ENCODE measurements at places on chromosomes 3 and 15.

GRCh38 chr15:65208647-65209046 lies 2.6 kb downstream of the CILP start:
- DNase-seq = no peak

- DNase-seq = no peak
Observed at GRCh38 chr3:10882851-10883250, 66.8 kb downstream of the SLC6A11 start.

- no peak for DNase-seq
Observed at GRCh38 chr3:45135959-45136358, 10.2 kb downstream of the CDCP1 start.

DNA sequence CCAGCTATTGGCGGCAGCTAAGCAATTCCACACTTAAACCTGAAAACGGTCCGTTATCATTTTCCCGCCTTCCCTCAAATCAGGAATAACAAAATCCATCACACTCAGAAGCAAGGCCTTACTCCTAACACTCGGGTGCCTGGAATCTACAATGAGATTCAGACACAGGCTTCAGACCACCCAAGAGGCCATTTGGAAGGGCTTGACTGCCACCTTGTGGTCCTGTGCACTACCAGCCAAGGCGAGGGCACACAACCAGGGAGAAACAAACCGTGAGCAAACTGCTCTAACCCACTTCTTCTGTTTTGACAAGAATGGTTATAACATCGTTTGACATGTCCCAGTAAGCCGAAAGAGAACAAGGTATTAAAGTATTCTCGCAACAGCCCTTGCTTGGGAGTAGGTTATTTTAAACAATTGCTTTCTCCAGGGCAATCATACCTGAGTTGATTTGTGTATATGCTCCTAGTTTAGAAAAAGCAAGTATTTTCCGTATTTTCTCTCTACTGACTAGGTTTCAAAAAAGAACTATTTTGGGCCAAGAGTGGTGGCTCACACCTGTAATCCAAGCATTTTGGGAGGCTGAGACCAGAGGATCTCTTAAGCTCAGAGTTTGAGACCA lies 40.1 kb upstream of the TAFA4 start:
- DNase-seq = peak; percentile 62

- no peak for DNase-seq
Observed at GRCh38 chr15:36585774-36586173, 6.3 kb downstream of the CDIN1 start.

- DNase-seq = no peak
Observed at GRCh38 chr15:101502572-101503295, 13.2 kb upstream of the PCSK6 start.

- no peak for DNase-seq
Observed at GRCh38 chr3:170631755-170632488, 46.0 kb upstream of the SLC7A14 start.

DNA sequence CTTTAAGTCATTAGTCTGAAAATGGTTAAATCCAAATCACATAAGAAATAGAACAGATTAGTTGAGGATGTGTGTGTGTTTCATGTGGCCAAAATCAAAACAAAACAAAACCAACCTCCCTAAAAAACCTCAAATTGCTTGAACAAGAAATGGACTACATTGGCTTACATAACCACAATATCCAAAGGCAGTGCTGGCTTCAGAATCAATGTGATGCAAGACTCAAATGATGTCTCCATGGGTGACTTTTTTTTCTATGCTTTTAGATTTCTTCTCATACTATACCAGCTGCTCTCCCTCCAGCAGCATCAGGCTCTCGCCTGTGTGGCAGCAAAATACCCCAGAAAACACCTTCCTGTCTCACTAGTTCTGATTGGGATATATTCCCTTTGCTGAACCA lies 36.0 kb upstream of the CMTM8 start:
- DNase-seq = no peak

- no peak for DNase-seq
Observed at GRCh38 chr3:168070919-168071318, 24.8 kb downstream of the GOLIM4 start.

GRCh38 chr3:14608298-14608697 lies 43.3 kb upstream of the CCDC174 start:
- no peak for DNase-seq

DNA sequence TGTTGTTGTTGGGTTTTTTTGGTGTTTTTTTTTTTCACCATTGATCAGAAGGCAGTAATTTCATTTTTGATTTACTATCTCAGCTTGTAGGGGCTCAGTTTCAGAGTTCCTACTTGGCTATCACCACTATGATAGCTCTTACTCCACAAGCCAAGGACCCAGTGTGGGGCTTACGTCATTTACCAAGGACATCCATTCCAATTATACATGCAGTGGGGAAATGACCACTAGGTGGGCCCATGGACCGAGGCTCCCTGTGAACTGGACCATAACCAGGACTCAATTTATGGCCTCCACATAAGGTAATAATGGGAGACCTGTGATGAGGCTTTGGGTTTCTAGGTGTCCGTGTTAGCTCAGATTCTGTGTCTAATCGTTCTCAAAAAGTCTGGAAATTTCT lies 67.5 kb upstream of the CACNA1D start:
- no peak for DNase-seq

DNA sequence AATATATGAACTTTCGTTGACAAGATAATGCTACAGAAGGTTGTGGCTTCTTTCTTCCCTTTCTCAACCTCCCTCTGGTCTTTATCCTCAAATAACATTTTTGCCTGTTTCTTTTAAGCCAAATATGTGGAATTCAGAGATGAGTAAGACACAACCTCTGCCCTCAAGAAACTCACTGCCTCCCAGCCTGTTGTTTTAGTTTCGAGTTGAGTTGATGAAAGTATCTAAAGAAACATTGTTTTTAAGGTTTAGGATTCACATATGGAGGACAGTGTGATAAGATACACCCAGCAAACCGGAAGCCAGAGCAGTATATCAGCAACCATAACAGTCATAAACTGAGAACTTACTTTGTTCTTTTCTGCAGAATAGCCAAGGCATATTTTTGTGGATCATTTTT lies 218.6 kb downstream of the THSD4 start:
- DNase-seq = peak; percentile 77

DNA sequence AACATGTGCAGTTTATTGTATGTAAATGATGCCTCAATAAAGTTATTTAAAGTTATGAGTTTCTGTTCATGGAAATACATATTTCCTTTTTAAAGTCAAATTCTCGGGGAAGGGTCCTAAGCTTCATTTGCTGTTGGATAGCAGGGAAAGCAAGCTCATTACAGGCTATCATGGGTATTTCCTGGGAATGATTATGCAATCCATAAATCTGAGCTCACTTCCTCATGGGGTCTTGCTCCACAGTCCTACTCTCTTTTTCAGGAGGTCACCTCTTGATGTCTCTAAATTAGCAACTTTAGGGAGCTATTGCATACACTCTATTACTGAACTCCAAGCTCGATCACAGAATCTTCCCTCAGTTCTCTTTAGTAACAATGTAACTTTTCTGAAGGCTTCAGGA lies 69.9 kb upstream of the TP63 start:
- no peak for DNase-seq

DNA sequence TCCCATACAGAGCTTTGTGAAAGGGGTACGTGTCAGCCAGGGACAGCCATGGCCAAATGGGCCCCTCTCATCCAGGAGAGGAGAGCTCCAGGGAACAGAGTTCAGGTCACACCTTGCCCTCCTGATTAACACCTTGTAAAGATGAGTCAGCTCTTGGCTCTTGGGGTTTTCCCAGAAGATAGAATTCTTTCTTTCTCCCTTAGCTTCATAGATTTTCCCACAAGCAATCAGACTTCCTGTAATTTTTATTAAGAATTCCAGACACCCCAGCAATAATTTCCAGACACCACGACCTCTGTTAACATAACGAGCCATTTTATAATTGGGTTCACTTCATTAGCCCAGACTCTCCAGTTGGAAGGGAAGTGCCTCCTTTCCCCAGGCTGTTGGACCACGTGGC lies 86.4 kb downstream of the LRTM1 start:
- no peak for DNase-seq

GRCh38 chr15:80970018-80970657 lies 19.5 kb downstream of the MESD start:
- DNase-seq = peak; percentile 67

DNA sequence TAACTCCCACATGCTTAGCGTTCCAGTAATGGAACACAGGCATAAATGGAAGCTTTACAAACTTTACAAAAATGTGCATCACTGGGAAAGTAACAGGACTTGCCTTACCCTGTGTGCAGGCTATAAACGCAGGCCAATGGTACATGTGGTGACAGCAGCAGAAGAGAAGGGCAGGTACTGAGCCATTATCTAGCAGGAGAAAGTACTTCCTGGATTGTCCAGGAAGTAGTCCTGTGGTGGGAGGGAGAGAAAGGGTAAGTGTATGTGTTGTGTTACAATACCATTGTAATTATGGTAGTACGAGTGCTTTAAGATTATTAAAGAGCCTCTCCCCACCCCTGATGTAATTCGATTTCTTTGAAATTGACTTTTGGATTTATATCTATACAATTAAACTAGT lies 5.3 kb downstream of the ATP1B3 start:
- no peak for DNase-seq

- DNase-seq = peak; percentile 67
Observed at GRCh38 chr3:71160785-71161546, 422.6 kb downstream of the FOXP1 start.

DNA sequence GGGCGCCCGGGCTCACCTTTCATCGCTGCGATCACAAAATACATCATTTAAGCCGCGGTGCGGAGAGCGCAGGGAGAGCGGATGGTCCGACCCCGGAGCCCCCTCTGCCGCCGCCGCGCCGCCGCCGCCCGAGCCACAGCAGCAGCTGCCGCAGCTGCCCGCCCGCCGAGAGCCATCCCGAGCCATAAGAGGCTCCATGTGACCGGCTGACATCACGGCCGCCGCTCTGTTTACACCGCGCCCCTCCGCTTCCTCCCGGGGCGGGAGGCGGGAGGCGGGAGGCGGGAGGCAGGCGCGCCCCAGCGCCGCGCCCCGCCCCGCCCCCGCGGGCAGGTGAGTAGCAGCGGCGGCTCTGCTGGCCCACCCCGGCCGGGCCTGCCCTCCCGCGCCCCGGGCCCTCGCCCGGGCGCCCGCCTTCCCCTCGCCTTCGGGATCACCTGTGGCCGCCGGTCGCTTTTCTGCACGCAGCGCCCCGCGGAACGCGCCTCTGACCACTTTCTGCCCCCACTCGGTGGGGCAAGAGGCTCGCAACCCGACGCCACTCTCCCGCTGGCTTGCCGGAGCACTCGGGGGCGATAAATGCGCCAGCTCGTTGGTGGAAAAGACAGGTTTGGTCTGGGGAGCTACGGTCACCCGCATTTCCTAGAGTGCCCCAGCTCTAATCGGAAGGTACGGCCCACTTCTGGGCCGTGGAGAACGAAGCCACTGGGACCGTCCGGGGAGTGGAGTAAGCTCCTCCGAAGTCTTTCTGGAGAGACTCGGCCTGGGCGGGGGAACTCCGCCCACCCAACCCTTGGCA lies 113.6 kb upstream of the ICE2 start:
- peak; percentile 70 for DNase-seq

DNA sequence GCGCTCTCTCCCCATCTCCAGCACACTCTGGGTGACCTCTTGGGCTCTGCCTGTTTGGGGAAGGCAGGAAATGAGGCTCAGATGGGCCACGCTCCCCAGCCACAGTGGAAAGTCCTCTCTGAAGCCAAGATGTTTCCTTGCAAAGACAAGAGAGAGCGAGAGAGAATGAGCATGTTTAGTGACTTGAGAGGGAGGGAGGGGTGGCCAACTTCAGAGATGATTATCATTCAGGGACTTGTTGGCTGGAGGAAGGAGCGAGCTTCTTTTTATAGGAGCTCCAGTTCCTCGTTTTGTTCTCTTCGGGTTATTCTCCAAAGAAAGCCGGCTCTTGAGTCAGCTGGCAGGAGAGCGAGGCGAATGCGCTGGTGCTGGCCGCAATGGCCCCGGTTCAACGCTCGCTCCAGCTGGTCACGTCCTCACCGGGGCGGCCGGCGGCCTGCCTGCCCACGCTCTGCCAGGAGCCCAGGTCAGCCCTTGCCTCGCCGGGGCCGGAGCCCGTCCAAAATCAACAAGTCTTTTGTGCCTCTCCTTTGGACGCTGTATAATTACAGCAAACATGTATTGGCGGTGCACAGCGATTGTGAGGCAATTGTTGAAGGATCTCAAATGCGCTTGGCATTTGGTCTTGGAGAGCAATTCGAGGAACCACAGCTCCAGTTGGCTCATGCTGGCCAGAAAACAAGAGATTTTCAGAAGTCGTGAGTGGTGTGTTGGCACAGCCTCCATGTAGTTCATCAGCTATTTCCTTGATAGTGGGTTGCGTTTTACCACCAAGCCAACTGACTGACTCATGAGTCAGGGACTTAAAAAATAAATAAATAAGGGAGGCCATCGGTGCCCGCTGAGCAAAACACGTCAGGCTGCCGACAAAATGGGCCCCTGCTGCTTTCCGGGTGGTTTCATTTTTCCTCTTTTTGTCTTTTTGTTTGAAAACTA lies 288.6 kb downstream of the UACA start:
- peak; percentile 73 for DNase-seq

- DNase-seq = peak; percentile 97
Observed at GRCh38 chr3:55189359-55189801, 261.5 kb upstream of the LRTM1 start.

- no peak for DNase-seq
Observed at GRCh38 chr3:29711255-29711771, 430.4 kb downstream of the RBMS3 start.

DNA sequence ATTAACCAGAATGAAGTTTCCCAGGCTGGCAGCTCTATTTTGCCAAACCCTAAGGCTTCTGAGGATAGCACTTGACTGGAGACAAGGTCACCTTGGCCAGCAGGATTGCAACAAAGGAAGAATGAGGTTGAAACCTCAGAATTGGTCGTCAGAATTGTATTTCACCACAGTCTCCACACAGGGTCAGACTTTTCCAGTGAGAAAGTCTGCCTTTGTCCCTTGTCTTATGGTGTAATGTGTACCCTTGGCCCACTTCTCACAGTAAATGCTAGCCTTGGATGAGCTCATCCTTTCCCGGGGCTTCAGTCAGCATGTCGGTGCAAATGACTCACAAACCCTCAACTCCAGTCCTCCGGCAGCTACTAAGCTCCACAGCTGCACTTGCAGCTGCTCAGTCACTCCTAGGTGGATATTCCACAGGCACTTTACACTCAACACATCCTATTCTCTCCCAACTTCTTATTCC lies 19.7 kb downstream of the SSR3 start:
- DNase-seq = peak; percentile 96

DNA sequence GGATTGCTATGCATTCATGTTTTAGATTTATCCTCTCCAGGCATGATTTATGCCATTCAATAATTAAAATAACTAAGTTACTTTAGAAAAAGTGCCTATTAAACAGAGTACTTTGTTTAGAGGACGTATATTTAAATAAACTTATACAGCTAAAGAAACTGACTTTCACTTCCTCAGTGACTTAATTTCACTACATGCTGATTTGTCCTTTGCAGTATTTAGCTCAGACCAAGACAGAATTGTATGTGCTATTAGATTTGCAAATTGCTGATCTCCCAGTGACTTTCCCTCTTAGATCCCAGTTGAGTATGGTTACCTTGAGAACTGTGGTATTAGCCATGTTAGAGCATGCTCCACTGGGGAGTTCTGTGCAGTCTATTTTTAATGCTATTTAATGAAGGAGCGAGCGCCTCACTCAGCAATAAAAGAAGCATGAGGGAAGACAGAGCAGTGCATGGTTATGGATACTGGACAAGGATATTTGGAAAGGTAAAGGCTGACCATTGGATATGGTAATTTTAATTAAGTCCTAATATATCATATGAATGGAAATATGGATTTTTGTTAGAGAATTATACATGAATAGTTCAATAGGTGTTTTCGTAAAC lies 2.7 kb downstream of the ARPP21 start:
- DNase-seq = no peak

- no peak for DNase-seq
Observed at GRCh38 chr3:110710156-110710555, 361.5 kb upstream of the NECTIN3 start.

- DNase-seq = no peak
Observed at GRCh38 chr3:187002915-187003314, 72.6 kb downstream of the ST6GAL1 start.

- no peak for DNase-seq
Observed at GRCh38 chr15:76974456-76975036, 20.4 kb upstream of the PSTPIP1 start.

All from fibroblast of upper back skin (primary cell).